ENCODE measurements at places on chromosomes 16 and 17.
A peak's percentile ranks its signal among the peaks of the same experiment; 100 is the strongest.

GRCh38 chr17:35289222-35289621, 46.4 kb downstream of the SLFN5 start:
- DNase-seq = no peak

DNA sequence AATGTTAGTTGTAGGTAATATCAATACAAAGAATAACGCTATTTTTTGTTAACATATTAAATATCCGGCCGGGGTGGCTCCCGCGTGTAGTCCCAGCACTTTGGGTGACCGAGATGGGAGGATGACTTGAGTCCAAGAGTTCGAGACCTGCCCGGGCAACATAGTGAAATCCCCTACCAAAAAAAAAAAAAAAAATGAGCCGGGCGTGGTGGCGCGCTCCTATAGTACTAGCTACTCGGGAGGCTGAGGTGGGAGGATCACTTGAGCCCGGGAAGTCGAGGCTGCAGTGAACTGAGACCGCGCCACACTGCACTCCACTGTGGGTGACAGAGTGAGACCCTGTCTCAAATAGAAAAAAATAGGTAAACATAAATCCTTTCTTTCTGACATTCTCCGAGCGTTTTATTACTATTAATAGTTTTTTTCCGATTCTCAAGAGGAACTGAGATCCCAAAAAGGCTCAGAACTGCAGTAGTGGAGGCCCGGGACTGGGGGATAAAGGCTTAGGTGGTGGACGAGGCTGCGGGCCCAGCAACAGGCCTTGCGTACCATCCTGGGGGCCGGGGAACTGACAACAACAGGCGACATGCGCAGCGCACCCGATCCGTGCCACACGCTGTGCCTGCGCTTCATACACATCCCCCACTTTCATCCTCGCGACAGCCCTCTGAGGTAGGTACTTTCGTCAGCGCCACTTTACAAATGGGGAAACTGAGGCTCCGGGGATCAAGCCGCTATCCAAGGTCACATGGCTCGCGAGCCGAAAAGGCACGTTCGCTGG, 919 bp downstream of the N4BP1 start:
- DNase-seq = no peak

- DNase-seq = no peak
Measured at GRCh38 chr17:64707050-64707591, 45.0 kb upstream of the SMURF2 start.

- no peak for DNase-seq
Measured at GRCh38 chr16:8127070-8127469, 463.2 kb downstream of the TMEM114 start.

- peak; percentile 49 for DNase-seq
Measured at GRCh38 chr17:38704606-38705522, at the start of gene MLLT6. Gene MLLT6 (plus strand): TSS chr17:38705273. CDS start chr17:38705633, 360 bp downstream.

- peak; percentile 4 for DNase-seq
Measured at GRCh38 chr17:10614536-10615155, 42.5 kb downstream of the MYH3 start.

DNA sequence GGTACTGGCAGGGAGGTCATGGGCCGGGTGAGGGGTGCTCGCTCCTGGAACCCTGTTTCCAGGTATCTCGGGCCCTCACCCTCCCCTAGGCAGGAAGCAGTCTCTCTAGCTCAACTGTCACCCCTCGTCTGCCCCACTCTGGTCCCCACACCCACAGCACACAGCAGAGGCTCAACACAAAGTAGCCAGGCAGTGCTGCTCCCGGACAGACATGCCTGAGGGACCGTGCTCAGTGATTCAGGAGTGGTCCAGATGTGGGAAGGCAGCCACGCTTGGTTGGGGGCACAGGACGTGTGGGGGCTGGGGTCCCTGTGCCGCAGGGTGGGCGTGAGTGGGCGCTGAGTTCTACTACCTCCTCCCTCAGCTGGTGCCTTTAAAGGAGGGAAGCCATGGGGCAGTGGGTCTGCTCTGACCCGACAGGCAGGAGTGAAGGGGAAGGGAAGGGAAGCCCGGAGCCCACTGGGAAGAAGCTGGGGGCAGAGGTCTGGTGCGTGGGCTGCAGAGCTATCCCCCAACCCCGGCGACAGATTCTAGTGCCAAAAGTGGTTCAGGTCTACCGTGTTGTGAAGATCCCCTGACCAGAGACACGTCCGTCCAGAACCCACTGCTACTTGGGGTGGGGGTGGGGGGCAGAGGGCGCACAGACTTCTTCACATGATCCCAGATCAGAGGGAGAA, 11.8 kb downstream of the SLC16A3 start:
- no peak for DNase-seq

GRCh38 chr17:14794961-14795360, 470.2 kb downstream of the PMP22 start:
- DNase-seq = no peak

GRCh38 chr16:34078691-34079090, 619.3 kb downstream of the TP53TG3F start:
- no peak for DNase-seq

DNA sequence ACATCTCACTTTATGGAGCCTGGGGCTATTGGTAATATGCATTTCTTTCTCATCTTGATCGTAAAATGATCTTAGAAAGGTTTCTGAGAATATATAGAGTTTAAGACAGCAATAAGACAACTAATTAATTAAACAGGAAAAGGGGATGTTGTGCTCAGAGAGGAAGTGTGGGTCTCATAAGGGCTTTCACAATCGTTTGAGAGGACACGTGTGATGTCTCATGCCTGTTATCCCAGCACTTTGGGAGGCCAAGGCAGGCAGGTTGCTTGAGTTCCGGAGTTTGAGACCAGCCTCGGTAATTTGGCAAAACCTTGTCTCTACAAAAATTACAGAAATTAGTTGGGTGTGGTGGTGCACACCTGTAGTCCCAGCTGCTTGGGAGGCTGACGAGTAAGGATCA, 295.6 kb downstream of the WWOX start:
- DNase-seq = no peak

DNA sequence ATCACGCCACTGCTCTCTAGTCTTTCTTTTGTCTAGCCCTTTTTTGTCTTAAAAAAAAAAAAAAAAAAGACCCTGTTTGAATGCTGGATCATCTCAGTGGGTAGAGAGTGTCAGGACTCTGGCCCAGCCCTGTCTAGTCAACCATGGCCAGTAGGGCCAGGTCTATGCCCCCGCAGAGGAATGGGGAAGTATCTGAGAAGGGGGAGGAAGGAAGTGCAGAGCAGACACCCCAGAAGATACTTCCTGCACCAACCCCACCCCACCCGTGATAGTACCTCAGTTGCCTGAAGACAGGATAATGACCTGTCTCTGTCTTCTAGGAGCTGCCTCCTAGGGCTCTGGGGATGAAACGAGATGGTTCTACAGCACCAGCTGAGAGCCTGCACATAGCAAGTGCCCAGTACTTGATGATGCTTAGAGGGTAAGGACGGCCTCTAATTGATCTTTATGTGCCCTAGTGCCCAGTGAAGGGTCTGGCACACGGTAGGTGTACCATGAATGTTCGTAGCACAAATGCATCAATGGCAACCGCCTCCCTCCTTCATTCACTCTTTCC, 55.4 kb downstream of the ABAT start:
- DNase-seq = no peak

DNA sequence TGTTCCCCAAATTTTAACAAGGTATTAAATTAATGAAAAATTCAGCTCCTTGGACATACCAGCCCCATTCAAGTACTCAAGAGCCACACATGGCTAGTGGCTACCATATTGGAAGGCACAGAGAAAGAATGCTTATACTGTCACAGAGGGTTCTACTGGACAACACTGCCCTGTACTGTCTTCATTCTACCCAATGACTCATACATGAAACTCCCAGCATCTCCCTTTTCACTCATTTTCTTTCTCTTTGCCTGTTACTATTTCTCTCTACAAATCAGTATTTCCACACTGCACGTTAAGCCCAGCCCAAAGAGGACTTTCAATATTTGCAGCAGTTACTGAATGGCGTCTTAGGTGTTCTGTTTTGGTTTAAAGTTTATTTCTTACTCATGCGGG, 72.1 kb upstream of the RCVRN start:
- no peak for DNase-seq

DNA sequence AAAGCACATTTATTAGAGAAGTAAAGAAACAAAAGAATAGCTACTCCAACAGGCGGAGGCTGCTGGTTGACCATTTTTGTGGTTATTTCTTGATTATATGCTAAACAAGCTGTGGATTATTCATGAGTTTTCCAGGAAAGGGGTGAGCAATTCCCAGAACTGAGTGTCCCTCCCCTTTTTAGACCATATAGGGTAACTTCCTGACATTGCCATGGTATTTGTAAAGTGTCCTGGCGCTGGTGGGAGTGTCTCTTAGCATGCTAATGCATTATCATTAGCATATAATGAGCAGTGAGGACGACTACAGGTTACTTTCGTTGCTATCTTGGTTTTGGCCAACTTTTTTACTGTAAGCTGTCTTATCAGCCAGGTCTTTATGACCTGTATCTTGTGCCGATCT, 12.2 kb upstream of the HS3ST4 start:
- no peak for DNase-seq

- DNase-seq = no peak
Measured at GRCh38 chr16:86490859-86491639, 19.3 kb upstream of the FOXF1 start.

DNA sequence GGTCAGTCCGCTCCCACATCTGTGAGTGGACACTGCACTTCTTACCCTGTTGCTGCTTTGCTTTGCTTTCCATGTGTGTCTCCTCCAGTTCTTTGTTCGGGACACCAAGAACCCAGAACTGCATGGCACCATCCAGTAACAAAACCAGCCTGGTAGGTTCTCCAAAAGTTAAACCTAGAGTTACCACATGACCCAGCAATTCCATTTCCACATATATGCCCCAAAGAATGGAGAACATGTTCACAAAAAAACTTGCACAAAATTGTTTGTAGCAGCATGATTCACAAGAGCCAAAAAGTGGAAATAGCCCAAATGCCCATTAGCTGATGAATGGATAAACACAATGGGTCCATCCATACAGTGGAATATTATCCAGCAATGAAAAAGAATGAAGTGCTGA, 10.3 kb upstream of the CCL22 start:
- DNase-seq = no peak

GRCh38 chr17:58488428-58488890, 251 bp upstream of the HSF5 start:
- DNase-seq = no peak

- DNase-seq = no peak
Measured at GRCh38 chr17:45956090-45956489, 43.0 kb upstream of the STH start.

- DNase-seq = no peak
Measured at GRCh38 chr17:47952171-47953021, 5.3 kb downstream of the PRR15L start.

GRCh38 chr17:82217530-82218204, 5.0 kb upstream of the CCDC57 start:
- DNase-seq = peak; percentile 34

GRCh38 chr16:57764341-57765159, 29.0 kb downstream of the KATNB1 start:
- DNase-seq = no peak

- no peak for DNase-seq
Measured at GRCh38 chr16:13300066-13300840, 398.9 kb downstream of the SHISA9 start.

DNA sequence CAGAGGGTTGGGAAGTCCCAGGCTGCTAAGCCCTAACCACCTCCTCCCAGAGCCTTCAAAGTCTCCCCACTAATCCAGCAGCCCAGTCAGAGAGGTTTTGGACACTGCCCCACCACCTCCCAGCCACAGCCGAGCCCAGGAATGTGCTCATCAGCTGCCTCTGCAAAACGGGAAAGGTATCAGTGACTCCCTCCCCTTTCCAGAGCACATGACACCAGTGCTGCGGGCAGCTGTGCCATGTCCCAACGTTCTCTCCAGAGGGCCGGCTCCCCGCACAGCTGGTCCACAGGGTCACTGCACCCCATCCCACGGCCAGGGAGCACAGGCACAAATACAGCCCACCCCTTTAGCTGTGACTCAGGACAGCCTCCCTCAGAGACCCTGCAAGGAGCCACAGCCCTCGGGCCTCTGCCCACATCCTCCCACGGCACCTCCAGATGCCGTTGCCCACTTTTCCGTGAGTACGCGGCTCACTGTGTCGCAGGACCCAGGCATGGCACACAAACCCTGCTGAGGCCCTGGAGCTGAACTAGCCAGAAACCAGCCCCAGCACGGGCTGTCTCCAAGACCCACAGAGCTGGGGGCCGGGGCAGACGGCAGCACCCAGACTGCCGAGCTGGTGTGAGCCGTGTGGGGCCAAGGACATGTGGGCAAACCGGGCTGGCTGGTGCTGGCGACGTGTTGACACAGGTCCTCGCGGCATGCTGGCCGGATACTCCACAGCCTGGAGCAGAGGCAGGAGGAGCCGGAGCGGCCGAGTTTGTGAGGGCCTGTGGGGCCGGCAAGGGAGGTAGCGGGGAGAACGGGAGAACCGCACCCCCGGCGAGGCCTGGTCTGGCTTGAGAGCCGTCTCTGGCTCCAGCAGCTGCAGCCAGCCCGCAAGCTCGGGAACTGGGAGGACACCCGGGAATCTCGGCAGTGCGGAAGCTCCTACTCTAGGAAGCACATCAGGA, 6.3 kb upstream of the PPP1R27 start:
- DNase-seq = no peak

- DNase-seq = no peak
Measured at GRCh38 chr16:70767377-70768202, 33.4 kb downstream of the VAC14 start.

GRCh38 chr16:50868577-50868976, 126.7 kb downstream of the CYLD start:
- no peak for DNase-seq

Measured in caudate nucleus (tissue), 63 donors.